Activated T-cell treated with anti-CD3 and anti-CD28 coated beads, Interleukin-2, amount 50 U/mL, for 72 hours (primary cell): ENCODE measurements at places on chromosomes 7 and 10.

GRCh38 chr7:104955276-104955675, 58.7 kb upstream of the KMT2E start:
- DNase-seq = no peak

DNA sequence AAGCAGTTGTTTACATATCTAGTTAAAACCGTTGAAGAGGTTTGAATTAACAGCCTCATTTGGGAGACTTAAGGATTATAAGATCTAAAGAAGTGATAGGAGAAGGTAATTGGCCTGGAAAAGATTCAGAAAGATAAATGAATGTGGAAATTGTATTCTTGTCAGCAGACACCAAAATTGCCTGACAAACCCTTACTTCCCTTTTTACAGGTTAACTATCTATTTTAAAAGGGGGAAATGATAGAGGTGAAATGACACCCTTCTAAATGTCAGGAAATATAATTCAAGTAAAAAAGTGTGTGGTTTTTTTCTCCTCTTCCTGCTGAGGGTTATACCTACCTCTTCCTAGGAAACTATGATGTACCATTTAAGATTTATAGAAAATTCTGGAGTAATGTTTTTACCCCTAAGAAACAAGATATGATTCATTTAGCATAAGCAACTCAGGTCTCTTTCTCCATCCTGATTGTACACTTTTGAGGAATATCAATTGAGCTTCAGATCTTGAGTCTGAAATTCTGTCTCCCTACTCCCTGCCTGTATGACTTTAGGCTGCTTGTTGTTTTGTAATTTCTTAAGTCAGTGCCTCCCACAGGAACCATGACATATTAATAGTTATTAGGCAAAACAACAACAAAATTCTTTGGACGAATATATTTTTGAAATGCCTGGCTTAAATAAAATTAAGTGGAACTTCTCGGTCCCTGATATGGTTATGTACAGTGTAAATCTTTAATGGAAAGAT, 250.4 kb downstream of the RNLS start:
- DNase-seq = no peak

GRCh38 chr7:69722843-69723242, 124.6 kb downstream of the AUTS2 start:
- DNase-seq = no peak

GRCh38 chr10:11797847-11798633, 25.1 kb upstream of the PROSER2 start:
- DNase-seq = no peak

DNA sequence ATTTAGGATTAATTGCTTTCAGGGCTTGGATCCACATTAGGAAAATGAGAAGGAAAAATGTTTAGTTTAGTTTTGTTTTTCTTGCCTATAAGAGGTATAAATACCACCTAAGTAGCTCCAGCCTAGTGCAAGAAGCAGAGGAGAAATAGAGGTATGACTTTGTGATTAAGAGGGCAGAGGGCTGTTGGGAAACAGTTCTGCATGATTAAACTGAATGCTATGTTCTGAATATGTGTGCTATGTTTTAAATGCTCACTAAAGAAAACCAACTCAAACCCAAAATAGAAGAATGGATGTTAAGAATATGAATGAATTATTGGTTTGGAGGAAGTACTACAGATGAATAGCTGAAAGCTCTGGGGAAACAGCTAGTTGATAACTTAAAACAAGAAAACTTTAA, 7.6 kb downstream of the CALCR start:
- no peak for DNase-seq

DNA sequence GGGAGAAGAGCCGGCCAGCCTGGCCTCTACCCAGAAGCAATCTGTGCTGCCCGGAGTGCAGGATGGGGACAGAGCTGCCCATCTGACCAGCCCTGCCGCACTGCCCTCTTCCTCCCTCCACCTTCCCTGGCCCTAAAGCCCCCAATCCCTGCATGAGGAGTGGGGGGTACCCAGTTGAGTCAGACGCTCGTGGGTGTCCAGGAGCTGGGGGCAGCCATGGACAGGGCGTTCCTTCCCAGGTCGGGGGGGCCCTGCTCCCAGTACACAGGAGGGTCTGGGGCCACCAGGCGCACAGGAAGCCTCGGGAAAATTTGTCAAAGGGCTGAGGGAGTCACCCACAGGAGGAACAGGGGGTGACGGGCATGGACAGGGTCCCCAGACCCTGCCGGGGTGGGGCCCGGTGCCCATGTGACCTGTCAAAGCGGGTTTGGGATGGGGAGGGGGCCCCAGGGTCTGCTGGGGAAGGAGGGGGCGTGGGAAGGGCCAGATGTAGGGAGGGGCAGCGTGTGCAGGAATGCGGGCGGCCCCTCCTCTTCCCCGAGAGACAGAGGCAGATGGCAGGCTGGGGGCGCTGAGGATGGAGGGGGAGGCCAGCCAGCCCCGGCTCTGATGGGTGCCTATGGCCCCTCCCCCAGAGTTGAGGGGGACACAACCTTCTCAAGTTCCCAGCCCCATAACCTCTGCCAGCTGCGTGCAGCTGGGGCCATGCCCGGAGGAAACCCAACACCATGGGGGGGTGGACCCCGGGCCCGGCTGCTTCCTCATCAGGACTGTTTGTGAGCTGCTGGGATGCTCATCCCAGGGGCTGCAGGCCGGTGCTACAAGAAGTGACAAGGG, 21.5 kb upstream of the GRIFIN start:
- no peak for DNase-seq

DNA sequence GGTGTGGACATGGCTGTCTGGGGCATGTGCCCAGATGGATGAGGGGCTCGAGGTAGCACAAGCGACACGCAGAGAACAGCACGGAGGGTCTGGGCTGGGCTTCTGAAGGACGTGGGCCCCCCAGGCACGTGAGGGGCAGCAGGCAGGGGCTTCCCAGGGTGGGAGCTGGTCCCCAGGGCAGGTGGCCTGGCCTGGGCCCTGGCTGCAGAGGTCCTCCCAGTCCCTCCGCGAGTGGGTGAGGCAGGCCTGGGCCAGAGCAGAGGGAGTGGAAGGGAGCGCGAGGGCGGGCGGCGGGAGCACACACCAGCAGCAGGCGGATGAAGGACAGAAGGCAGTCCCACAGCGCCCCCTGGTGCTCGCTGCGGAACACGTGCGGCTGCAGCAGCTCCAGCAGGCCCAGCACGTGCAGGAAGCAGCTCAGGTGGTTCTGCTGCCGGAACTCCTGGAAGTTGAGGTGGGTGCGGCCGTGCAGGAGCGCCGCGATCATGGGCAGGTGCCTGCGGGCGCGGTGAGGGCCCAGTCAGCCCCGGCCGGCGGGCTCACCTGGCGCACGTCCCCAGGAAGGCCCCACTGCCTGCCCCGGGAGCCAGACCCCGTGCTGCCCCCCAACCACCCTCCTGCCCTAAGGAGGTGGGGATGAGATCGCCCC, 14.7 kb upstream of the MICALL2 start:
- peak; percentile 83 for DNase-seq

- no peak for DNase-seq
Observed at GRCh38 chr7:92295391-92295790, 49.6 kb downstream of the ANKIB1 start.

DNA sequence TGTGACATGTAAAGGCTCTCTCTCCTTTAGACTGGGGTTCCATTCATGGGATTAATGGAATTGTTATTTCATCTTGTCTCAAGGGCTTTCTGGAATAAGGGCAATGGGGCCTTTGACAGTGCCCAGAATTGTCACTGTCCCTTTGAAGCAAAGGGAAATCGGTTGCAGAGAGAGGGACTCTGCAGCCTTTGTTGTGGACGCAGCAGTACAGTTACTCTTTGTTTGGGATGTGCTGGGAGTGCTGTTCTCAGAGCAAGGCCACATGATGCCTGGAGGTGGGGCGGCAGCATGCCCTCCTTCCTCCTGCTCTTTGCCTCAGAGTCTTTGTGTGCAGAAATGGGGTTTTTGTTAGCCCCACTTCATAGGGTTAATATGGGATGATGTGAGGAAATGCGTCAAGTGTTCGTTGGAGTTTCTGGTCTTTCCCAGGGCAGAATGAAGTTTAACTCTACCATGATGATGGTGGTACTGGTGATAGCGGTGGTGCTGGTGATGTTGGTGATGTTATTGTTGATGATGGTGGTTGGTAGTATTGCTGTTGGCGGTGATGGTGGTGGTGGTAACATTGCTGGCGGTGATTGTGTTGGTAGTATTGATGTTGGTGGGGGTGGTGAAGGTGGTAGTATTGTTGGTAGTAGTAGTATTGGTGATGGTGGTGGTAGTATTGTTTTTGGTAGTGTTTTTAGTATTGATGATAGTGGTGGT, 45.3 kb downstream of the DOCK1 start:
- DNase-seq = no peak

- DNase-seq = no peak
Observed at GRCh38 chr7:12945901-12946300, 258.5 kb downstream of the ARL4A start.

DNA sequence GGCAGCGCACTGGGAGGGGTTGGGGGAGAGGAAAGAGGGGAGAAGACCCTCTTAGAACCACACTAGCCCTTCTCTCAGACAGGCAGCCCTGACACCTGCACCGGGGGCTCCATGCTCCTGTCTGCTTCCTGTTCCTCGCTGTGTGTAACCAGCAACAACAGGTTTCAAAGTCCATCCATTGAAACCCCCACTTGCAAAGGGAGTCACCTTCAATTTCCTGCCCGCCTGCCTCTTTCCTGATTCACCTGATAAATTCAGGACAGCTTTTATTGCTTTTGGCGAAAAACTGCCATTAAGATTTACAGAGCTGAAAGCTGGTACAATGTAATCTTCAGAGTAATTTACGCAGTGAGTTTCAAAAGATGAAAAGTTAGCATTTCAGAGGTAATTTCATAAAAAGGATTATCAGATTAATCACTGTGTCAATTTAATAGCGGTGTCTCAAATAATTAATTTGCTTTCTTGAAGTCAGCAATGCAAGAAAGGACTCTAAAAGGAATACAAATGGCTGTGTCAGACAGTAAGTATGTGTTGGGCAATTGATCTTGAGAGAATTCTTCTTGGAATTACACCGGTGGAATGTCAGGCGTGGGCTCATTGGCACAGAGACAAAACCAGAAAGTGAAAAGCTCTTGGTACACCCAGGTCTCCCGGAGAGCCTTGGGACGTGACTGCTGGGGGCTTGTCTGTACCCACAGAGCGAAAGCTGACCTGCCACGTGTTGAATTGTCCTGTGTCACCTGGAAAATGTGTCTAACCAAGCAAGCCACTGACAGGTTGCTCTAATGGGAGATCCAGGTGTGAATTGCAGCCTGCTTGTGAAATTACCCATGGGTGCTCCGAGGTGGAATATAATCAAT, 60.7 kb downstream of the TMEM209 start:
- no peak for DNase-seq

- DNase-seq = no peak
Observed at GRCh38 chr7:1270181-1270580, 37.5 kb downstream of the UNCX start.

DNA sequence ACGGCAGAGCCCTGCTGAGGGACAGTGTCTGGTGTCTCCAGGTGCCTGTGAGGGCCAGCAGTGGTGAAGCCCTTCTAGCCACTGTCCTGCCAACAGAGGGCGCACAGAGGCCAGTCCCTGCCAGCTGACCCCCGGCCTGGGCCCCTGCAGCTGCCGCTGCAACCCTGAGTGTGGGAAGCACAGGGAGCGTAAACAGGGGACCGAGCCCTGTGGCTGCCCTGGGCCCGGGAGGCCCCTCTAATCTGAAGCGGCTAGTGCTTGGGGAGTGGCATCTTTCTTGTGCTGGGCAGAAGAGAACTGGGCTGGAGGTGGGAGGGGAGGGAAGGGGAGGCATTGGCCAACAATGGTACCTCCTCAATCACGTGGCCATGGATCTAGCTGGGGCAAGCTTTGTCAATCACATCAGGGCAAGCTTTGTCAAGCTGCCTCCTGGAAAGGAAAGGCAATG, 34.6 kb downstream of the TRIM8 start:
- DNase-seq = peak; percentile 33

DNA sequence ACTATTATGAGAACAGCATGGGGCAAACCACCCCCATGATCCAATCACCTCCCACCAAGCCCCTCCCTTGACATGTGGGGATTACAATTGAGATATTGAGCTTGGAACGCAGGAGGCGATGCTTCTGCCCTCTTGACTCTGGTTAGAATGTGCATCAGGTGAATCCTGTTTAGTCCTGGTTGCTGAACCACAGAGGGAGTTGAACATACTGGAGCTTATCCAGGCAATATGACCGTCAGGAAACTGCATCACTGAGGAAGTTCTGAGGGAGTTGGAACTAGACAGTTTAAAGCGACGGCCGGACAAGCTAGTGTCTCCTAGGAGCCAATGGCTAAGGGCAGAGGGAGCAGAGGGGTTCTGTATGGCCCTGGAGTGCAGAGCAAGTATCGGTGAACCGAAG, 31.8 kb upstream of the GARS1 start:
- DNase-seq = no peak

GRCh38 chr7:37673523-37673922, 10.0 kb upstream of the GPR141 start:
- DNase-seq = no peak

DNA sequence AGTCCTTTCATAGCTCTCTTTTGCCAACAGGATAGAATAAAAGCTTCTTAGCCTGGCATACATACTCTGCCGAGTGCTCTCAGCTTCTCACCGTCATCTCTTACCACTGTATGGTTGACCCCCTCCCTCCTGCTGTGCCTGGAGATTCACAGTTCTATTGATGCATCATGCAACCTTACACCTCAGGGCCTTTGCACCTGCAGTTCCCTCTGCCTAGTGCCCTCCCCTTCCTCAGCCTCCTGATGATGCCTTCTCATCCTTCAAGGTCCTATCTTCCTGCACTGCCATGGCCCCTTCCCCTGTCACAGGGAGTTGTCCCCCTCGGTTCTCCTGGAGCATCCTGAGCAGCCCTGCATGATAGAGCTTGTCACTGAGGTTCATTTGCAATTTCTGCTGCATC, 81.5 kb downstream of the CDH23 start:
- no peak for DNase-seq

DNA sequence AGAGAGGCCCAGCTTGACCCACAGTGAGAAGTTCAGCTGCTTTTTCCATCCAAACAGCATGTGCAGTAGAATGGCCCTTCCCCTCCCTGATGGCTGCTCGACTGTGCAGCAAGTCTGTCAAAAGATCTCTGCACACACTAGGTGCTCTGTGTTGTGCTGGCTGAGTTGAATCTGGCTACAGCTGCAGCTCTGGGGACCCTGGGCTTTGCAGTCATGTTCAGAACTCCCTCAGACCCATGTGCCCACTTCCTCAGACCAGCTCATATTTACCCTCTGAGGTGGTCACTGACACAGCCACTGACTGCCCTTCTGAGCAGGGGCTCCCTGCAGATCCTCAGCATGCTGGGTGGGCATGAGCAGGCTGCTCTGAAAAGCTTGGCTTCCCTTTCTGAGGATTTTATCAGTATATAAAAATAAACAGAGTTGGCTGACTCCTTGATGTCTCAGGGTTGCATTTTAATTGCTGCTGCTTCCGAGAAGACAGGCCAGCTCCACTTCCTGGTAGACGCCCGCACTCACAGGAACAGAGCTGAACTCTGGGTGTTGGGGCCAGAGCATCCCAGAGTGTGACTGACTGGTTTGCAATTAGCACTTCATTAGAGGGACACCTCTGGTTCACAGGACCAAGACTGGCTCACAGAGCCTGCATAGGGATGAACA, 507.9 kb downstream of the RPS24 start:
- DNase-seq = no peak

DNA sequence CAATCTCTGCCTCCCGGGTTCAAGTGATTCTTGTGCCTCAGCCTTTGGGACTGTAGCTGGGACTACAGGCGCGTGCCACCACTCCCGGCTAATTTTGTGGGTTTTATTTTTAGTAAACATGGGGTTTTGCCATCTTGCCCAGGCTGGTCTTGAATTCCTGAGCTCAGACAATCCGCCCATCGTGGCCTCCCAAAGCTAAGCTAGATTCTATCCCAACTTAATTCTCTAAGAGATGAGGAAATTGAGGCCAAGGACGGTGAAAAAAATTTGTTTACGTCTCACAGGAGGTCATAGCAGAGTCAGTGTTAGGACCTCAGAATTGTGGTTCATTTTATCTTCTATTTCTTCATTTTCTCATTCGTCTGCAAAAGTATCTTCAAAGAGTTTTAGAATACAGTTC, 6.1 kb downstream of the CCAR1 start:
- no peak for DNase-seq
